ENCODE measurements at places on chromosomes 1 and 21. TPM values are rescaled to one million over a fixed set of nuclear protein-coding genes. Genes with fewer than 3 reads are reported as not detected.

DNA sequence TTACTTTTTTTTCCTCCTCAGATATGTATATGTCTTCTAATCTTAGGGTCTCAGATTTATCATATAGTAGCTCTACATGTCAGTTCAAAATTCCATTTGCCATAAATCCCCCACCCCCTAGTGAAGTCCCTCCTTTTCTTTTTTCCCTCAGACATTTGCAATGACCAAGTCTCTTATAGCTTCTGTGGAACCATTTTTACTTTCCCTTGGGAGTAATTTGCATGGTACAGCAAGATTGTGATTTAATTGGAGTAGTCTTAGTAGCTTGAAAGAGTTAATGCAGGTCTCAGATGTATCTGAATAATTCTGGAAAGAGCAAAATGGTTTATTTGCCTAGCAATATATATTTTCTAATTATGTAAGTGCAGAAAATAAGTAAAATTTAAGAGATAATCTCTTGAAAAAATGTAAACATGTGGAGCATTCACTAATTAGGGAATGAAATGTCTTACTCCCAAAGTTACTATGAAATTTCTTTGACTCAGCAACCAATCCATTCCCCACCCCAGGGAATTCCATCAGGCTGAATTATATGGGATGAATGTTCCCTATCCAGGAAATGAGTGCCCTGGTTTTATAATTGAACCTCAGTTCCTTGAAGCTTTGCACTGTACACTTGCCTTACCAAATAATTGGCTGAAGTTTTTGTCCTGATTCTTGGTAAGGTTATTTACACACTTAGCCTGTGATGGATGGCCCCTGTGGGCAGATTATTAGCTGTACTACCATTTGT is 267.0 kb downstream of the DNM3 start:
- DNase-seq = no peak

WNT9A gene
- total RNA-seq = 0.54 TPM

DNA sequence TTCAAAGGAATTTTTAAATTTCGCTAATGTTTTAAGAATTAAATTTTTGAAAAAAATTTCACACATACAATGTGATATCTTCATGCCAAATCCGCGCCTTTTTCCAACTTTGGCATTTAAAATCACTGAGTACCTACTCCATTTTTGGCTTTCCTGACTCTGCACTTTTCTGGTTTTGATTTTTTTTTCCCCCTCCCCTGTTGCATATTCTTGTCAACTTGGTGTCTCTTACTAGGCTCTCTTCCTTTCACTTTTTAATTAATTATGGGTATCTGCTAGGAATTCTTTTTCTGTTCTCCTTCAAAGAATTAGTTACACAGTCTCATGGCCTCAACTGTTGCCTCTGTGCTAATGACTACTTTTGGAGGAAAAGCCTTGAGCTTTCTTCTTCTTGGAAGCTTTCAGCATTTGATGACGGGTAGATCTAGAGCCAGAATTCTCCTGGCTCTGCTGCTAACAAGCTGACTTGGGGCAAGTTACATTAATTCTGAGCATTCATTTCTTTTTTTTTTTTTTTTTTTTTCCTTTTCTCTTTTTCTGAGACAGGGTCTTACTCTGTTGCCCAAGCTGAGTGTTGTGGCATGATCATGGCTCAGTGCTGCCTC is 1.8 kb downstream of the AGL start:
- DNase-seq = no peak

DNA sequence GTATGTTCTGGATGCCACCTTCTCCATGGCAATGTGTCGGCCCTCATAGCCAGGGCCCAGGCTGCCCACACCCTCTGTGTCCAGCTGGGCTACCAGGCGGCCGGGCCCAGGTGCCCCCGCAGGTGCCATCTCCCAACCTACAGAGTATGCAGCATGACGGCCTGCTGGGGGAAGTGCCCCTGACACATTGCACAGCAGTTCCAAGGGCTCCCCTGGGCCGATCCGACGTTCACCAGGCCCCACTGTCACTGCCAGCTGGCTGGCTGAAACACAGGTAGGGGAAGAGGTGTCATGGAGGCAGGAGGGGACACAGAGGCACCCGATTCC is 5.4 kb downstream of the IGSF8 start:
- no peak for DNase-seq

GRCh38 chr1:99608058-99608457 is 37.9 kb upstream of the PALMD start:
- DNase-seq = no peak

- no peak for DNase-seq
Measured at GRCh38 chr1:18922319-18922726, 20.0 kb upstream of the ALDH4A1 start.

ZNF684 gene
- total RNA-seq = 7.9 TPM

VPS26C gene
- total RNA-seq = 41.1 TPM

All from neural crest cell (in vitro differentiated cells).